RWPE2 (cell line): ENCODE measurements at places on chromosomes 1 and 21.

- no peak for DNase-seq
Observed at GRCh38 chr1:8431019-8431418, 113.1 kb downstream of the SLC45A1 start.

DNA sequence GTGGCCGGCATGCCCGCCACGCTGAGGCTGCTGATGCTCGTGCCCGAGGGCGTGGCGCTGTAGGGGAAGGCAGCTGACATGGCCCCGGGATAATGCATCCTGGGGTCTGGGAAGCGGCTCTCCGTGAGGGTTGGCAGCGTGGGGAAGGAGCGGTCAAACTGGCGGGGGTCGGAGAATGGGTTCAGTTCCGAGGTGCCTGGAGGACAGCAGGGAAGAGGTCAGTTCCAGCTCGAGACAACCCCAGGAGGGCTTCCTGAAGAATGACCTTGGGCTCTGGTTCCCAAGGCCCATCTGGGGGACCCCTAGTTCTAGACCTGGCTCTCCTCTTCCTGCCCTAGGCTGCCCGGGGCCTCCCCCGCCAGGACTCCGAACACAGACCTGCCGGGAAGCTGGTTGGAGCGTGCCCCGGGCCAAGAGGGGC, 27.6 kb downstream of the RUNX3 start:
- DNase-seq = peak; percentile 25

DNA sequence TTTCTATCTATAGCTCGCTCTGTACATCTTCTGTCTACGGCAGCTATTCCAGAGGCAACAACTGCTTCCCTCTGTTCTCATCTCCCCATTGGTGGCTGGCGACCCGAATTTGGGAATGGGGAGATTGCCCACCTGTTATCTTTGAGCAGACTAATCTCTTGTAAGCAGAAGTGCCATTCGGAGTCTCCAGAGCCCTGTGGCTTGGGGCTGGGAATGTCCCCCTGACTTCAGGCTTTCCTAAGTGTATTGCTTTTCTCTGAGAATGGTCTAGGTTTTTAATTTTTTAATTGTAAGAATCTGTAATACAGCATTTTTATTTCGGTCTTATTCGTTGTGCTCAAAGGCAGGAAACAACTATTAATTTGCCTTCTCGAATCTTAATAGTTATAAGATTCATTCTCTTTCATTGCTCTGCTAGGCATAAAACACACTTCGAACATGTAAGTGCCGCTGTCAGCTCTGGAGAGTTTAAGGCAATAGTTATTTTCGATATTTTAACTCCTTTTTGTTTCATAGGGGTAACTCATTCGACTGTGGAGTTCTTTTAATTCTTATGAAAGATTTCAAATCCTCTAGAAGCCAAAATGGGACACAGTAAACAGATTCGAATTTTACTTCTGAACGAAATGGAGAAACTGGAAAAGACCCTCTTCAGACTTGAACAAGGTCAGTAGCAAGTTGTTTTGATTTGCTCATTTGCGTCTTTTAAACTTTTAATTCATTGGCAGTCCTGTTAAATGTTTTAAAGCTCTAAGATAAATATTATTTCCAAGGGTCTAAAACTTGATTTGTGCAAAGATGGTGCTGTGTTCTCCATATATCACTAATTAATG, 514 bp downstream of the AGL start:
- DNase-seq = no peak

DNA sequence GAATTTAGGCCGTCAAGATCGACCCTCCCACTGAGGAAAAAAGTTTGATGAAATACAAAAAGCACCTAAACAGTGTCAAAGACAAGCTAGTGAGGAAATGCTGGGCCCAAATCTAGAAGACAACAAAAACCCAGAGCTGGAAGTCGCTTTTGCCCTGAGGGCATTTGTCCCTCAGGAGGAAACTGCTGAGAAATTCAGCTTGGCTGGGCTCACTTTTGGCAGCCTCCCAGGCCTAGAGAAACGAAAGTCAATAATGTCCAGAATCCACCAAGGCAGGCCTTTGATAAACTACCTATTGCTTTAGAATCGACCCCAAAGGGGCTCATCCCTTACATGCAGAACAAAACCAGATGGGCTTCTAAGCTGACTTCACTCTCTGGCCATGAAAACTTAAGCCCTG, 38.9 kb downstream of the SYT2 start:
- DNase-seq = no peak
